ENCODE measurements at places on chromosomes 12 and 14.

- DNase-seq, result no peak
These were observed 1001.8 kb downstream of the BCL11B start for GRCh38 chr14:98270201-98270600.

DNA sequence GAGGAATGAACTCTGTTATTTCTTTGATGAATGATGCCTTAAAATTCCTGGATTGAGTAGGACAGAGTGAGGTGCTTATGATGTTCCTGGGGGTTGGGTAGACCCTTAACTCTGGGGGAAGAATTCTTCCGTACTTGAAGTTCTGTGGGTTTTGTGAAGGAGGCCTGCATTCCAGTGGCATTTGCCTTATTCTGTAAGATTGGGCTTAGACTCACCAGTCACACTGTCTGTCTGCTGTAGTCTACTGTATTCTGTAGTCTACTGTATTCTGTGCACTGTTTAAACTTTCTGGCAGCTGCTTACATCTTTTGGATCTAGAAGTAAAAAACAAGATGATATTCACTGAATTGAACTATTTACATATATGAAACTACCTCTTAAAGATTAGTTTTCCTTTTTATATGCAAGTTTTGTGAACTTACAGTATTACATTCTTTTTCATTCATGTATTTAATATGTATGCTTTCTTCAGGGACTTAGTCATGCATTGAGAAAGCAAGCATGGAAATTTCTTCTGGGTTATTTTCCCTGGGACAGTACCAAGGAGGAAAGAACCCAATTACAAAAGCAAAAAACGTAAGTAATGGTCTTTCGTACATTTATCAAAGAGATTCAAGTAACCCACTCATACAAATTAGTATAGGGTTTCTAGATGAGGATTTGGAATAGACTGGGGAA is 42.3 kb upstream of the TPH2 start:
- DNase-seq, result no peak

DNA sequence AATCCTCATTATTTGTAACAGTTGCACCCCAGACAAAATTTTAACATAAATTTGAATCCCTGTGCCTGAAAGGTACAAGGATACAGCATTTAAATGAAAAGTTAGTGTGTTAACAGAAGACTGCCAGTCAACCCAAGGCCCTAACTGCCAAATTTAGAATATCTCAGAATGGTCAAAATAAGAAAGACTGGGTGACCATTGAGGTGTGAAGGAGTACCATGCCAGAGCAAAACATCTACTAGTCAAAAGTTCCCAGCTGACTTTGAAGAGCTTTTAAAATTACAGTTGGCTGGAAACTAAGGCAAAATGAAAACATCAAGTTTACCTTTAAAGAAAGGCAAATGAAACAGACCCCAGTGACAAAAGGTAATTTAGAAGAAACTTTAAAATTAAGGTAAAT is 18.4 kb downstream of the SAV1 start:
- DNase-seq, result no peak

GRCh38 chr12:6763380-6763779 is 2.8 kb upstream of the PTMS start:
- no peak for DNase-seq

- DNase-seq, result no peak
These were observed 12.5 kb downstream of the PGAM5 start for GRCh38 chr12:132723015-132723763.

DNA sequence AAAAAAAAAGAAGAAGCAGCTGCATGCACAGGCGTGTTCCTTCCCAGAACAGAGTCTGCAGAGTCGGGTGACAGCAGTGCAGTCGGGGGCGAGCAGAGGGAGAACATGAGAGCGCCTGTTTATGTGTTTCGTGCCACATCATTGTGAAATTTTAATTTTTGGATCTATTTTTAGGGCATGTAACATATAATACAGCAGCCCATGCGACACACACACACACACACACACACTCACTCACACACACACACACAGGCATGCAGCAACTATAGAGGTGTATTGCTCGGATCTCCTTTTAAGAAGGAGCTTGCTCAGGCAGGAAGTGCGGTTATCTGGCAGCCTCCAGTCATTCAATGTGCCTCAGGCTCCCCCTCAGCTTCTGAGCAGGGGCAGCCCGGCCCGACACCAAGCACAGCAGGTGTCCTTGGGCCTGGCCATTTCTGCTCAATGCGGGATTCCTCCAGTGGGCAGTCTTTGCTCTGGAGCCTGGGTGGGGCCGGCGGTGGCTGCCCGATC is 71.8 kb downstream of the ZNF664 start:
- no peak for DNase-seq

- DNase-seq, result no peak
These were observed 12.8 kb upstream of the FRS2 start for GRCh38 chr12:69457433-69457832.

DNA sequence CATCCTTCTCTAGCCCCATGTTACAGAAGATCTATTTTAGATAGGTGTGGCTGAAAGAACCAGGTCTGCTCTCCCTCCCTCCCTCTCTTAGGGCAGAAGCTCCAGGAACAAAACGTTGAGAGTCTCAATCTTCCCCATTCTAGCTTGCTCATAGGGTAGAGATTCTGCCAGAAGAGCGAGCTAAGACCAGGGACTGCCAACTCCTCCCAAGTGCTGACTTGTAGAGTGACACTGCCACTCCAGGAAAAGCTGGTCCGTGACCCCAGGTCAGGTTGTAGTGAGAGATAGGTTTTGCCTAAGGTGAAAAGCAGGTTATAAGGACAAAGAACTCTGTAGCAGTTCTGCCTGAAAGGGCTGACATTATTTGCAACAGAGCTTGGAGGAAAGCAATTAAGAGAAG is 73.4 kb downstream of the INSM2 start:
- no peak for DNase-seq

GRCh38 chr12:83016991-83017390 is 330.3 kb downstream of the TMTC2 start:
- DNase-seq, result no peak

DNA sequence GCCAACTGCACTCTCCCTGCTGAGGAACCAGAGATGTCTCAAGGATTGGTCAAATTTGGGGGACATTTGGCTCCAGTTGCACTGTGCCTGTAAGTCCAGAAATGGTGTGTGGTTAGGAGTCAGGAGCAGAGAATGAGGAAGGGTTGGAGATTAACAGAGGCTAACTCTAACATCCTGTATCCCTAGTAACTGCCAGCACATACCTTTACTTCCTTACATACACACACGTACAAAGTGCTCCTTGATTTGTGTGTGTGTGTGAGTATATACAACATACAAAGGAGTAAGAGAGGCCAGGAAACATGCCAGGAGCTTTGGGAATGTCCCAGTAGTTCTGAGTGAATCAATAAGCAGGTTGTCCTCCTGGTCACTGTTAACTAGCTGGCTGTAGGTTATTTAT is 39.8 kb upstream of the NRXN3 start:
- DNase-seq, result no peak

DNA sequence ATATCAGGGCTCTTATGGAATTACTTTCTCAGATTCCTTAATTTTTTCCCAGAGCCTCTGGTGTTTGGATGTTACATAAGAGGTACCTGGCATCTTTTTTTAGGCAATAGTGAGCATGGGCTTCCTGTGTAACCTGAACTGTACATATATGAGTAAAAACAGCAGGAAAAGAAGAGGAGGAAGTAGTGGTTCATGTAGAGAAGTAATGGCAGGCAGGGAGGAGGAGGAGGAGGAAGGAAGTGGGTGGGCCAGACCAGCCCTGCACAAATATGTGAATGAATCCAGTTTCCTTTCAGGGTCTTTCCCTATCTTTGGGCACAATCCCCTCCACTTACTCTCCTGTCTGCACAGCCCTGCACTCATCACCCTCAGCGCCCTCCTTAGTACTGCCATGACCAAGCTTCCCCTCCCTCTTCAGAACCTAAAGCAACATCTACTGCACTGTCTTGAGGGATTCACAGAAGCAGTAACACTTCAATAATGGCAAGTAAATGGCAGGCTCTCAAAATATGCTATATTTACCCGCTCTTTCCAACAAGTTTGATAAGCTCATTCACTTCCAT is 40.9 kb upstream of the GSG1 start:
- no peak for DNase-seq

- DNase-seq, result peak; percentile 68
These were observed 238.5 kb downstream of the CACNA1C start for GRCh38 chr12:2291182-2291832.

GRCh38 chr14:75338398-75338797 is 59.8 kb downstream of the FOS start:
- DNase-seq, result no peak

DNA sequence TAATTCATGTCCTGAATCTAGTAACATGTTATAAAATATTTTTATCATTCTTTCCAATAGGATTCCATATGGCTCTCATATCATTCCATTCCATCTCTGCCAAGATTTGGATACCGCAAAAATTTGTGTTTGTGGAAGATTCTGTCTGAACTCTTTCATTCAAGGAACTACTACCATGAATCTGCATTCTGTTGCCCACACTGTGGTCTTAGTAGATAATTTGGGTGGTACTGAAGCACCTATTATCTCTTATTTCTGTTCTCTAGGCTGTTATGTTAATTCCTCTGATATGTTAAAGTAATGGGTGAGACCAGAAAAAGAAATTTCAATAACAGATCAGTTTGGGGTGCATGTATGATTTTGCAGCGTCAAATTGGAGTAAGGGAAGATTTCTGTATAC is 6.2 kb downstream of the RPL36AL start:
- no peak for DNase-seq

- peak; percentile 88 for DNase-seq
These were observed 34.5 kb downstream of the PRKCH start for GRCh38 chr14:61355892-61356325.

GRCh38 chr12:109762673-109763191 is 49.1 kb downstream of the FAM222A start:
- DNase-seq, result no peak

DNA sequence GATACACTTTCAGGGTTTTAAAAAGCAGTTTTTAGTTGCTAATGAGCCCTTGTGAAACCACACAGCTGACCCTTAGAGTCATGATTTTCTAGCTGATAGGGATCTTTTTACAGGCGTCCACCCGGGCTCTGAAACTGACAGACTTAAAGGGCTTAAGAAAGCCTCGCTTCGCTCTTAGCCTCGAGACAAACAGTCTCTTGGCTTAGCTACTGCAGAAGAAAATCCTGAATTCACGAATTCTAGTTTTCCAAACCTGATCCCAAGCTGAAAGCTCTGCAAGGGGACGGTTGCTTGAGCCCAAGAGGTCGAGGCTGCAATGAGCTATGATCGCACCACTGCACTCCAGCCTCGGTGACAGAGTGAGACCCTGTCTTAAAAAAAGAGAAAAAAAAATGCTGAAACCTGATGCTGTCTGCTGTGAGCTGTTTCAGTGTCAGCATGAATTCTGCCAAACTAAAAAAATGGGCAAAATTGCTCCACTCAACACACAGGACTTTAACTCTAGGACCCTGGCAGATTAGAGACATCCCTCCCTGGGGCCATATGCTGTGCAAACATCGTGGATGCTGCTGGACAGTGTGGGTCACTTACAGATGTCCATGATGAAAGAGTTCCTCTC is 3.1 kb upstream of the HPD start:
- DNase-seq, result no peak

Measured in cardiac fibroblast (primary cell).